ELR (cell line): ENCODE measurements at places on chromosomes 2 and 18.

DNA sequence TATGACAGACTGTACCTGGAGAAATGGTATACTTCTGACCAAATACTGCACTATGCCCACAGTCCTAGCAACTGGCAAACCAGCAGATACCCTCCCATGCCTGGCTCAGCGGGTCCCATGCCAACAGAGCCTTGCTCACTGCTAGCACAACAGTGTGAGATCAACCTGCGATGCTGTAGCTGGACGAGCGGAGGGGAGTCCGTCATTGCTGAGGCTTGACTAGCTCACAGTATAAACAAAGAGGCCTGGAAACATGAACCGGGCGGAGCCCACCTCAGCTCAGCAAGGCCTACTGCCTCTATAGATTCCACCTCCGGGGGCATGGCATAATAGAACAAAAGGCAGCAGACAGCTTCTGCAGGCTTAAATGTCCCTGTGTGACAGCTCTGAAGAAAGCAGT lies 93.2 kb upstream of the CAB39 start:
- no peak for DNase-seq

GRCh38 chr2:71619230-71619741 lies 165.9 kb downstream of the DYSF start:
- DNase-seq = no peak

DNA sequence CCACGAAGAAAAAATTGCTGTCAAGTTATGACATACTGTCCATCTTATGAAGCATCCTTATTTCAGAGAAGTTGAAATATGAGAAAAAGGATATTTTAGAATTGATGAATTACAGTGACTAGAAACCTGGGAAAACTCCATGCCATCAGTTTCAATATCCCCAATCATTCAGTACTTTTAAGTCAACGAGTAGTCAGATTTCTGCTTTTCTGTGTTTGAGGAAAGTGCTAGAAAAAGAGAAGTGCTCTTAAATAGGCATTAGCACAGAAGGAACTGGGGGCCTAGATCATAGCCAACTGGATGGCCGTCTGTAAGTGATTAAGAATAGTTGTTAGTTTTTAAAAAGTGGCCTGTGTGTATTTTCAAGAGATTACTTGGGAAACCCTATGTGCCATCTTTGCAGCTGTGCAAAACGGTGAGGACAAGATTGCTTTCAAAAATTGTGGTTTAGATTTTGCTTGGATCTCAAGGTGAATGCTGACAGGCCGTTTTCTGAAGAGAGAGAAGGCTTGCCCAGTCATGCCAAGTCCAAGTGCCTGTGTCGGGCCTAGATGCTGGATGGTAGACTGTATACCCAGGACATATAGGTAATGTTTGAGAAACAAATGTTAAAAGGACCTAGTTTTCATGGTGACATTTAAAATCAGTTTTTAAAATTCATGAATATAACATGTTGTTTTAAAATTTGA lies 5.1 kb downstream of the NEDD4L start:
- DNase-seq = no peak

GRCh38 chr2:191556463-191556862 lies 121.5 kb upstream of the NABP1 start:
- DNase-seq = no peak

DNA sequence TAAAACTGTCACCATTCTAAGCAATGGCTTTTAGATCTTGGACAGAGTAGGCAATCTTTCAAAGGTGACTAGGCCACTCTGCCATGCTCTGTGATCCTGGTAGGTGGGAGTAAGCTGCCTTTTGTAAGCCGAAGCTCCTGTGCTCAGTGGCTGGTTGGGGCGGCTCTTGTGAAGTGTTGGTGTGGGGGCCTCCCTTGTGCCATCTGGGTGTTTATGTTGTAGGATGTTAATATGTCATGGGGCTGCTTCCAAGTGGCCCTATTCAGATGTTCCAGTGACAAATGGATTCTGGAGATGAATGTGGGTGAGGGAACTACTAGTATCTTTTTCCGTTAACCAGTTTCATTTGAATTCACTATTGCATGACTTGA lies 116.8 kb upstream of the SPRED2 start:
- DNase-seq = no peak

DNA sequence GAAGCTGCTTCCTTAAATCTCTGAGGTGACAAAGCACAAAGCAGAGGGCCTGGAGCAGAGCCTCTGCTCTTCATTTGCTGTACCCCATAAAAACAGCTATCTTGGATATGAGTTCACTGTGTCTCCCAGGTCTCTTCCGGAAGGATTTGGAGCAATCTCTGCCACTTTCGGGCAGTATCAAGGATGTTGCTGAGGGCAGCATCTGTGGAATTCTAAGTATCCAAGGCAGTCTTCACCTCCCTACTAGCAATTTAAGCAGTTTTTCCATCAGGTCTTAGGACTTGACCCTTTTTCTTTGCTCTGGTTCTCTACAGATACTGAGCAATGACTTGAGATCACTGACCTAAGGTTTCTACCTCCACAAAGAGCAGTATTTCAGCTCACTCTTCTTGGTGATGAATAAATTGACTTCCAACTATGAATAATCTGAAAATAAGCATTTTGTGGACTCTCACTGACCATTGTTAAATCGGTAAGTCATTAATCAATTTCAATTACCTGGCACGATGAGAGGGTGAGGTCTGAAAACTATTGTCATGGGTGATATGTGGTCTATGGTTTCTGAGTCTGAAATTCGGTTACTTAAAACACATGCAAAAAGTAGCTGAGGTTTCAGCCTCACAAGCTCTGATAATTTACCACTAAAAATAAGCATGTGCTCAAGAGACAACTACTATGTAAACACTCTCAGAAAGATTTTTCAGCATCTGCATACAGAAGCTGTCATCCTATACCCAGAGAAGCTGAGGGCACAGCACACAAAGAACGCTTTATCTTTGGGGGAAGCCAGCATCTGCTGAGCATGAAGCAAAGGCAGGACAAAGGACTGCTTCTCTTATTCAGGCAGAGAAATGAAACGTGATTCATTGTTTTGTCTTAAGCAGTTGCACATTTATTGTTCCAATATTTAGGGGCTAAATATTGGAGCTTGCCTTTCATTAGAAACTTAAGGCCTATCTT lies 32.1 kb upstream of the SPATS2L start:
- DNase-seq = no peak

GRCh38 chr18:21933931-21934765 lies 193.6 kb downstream of the MIB1 start:
- no peak for DNase-seq

GRCh38 chr2:120912101-120912985 lies 176.7 kb downstream of the GLI2 start:
- DNase-seq = peak; percentile 55

GRCh38 chr18:58272779-58273435 lies 228.9 kb downstream of the NEDD4L start:
- DNase-seq = no peak

DNA sequence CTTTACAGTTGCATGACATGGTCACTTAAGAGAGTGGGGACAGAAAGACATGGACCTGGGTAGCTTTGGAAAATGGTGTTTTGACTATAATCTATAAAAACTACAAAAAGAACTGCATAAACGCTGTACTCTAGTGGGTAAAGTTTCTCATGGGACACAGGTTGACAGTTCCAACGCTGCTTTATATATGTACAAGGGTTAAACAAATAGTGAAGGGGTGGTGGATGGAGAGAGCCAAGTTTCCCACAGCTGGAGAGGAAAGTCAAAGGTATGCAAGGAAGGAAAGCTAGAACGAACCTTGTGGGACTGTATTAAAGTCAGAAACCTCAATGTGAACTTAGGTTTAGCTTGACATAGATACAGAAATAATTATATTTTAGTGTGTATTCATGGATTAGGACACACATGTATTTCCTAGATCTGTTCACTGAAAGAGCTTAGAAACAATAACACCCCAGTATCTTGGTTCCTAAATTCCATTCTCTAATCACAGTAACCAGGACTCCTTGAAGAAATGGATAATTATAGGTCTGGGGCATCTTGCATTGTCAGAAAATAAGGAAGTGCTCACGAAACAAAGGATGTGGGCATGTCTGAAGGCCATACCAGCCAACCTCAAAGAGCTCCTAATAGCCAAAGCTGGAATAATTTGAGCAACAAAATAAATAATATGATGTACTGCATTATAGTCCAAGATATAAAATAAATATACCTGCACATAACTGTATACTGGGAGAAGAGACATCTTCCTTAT lies 28.8 kb downstream of the TANC1 start:
- no peak for DNase-seq

DNA sequence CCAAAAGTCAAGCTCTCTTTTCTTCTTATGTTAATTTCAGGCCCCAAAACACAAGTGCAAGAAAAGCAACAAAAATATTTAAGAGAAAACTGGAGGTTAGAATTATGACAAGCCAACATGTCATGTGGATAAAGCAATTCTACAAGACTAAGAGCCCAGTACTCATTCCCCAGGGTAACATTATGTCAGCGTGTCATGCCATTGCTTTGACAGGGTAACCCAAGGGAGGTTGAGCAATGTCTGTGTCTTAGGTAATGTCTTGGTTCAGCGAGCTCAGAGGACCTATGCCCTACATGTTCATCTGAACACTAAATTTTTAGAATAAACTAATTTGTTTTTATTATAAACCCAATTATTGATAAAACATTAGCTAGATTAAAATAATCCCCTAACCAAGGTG lies 173.2 kb upstream of the ZNF804A start:
- peak; percentile 22 for DNase-seq

- peak; percentile 88 for DNase-seq
Observed at GRCh38 chr18:58639751-58640427, 11.0 kb upstream of the ALPK2 start.

- DNase-seq = no peak
Observed at GRCh38 chr2:36235882-36236281, 119.7 kb upstream of the CRIM1 start.
